ENCODE measurements at places on chromosomes 3 and 15.

GRCh38 chr15:40163657-40164416 is 3.0 kb downstream of the BUB1B start:
- DNase-seq = no peak

GRCh38 chr15:80898040-80898439 is 91.6 kb downstream of the MESD start:
- DNase-seq = no peak

DNA sequence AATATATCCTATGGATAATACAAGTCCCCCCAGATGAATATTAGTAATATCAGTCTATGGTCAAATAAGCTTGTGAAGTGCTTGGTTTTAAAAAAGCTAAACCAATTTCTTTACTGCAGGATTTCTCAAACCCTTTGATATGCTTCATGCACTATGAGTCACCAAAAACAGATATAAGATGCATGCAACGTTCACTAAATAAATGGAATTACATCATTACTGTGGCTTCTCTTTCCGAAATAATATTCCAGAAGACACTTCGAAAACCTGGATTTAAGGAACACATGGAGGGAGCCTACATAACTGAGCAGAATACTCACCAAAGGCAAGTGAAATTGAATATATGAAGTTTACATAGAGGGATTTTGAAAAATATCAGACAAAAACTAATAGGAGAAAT is 126.3 kb upstream of the ABI3BP start:
- no peak for DNase-seq

DNA sequence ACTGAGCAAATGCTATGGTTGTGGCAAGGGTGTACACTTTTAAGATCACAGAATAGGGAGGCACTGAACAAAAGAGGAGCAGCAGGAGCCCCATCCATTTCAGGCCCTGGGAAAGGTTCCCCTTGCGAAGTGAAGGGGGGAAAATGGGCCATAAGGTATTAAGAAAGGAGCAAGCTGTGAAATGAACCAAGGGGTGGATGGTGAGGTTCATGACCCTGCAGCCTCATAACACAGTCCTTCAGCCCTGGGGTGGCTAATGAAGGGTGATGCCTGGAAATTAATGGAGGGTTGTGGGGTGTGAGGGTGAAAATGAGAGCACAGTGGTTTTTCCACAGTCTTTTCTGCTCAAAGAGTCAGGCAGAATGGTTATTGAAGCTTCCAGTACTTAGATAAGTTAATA is 150.1 kb downstream of the PDZRN3 start:
- no peak for DNase-seq

DNA sequence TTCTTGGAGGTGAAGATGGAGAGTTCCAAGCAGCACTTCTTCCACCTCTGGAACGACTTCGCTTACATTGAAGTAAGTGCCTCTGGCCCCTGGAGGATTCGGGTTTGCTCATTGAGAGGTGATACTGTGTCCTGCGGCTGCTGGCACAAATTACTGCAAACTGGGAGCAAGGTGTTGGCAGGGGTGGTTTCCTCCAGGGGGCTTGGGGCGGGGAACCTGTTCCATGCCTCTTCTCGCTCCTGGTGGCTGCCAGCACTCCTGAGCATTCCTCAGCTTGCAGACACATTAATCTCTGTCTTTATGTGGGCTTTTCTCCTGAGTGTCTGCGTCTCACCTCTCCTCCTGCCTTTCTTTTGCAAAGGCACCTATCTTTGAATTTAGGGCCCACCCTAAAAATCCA is 47.4 kb downstream of the MESD start:
- DNase-seq = no peak

GRCh38 chr3:66023738-66024385 is 14.9 kb downstream of the MAGI1 start:
- no peak for DNase-seq

DNA sequence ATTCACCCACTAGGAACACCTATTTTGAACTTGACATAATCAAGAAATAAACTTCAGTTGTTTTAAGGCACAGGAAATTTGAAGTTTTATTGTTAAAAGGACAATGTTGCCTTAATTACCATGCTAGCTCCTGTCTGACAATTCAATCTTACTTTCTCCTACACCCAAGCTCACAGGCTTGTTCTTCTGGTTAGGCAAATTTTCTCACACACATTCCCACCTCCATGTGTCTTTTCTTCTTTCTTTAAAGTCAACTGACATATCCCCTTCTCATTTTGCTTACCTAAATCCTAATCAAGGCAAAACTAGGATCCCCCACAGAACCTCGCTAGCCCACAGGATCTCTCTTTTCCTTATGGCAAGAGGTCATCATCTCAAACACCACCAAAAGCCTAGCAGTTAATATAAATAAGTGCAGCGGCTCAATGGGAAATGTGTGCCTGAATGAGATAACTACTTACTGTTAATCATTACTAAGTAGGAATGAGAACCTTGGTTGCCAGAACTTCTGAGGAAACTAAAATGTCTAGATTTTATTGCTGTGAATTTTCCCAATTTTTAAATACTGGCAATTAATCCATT is 189.3 kb downstream of the PLCH1 start:
- no peak for DNase-seq

DNA sequence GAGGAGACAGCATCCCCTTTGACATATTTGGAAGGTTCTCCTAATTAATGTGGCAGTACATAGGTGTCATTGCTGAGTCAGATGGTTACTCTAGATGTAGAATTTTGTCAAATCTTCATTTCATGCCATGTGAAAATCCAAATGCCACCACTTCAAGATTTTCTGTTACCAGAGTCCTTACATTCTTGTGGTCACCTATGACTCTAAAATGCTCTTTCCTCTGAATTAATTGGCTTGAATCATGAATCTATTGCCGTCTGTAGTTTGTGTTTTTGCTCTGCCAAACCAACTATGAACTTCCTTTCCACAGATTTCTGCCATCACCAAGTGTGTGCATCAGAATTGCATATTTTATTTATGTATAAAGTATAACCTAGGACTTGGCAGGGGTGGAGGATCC is 269.4 kb upstream of the ZPLD1 start:
- no peak for DNase-seq

DNA sequence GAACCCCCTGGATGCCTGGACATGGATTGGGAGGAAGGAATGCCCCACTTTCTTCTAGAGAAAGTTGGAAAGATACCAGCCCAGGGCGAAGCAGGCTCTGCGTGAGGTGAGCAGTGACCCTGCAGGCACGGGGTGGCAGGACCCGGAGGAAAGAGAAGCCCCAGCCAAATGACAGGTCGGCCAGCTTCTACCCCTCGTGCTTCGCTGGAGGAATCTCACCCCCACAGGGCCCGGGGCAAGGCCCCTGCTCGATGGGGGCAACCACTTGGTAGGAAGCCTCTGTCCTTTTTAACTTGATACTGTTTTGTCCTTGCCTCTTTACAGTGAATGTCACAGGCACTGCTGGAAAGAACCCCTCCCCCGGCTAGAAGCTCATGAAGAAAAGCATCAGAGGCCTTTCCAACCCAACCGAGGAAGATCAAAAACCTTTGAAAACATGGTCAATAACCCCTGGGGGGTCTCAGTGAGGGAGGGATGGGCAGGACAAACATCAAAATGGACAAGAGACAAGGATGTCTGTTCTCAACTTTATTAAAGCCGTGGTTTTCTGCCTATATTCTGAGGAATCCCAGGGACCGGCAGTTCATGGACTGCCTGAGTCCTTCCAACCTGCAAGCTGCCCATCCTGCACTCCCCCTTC is 54.4 kb downstream of the SH3BP5 start:
- DNase-seq = no peak

DNA sequence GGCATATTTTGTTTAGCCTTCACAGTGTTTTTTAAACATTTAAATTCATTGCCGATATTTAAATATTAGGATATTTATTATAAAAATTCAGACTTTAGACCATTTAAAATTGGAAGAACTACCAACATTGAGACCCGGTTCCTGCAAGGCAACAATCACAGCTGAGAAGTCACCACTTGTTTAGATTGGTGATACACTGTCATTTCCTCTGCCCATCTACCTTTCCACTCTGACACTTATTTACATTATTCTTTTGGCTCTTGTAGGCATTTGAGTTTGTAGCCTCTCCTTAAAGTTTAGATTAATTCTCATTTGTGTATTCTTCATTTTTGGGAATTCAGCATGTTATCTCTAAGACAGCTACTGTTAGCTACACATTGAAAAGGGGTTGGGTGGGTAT is 10.3 kb upstream of the IL20RB start:
- no peak for DNase-seq

- DNase-seq = no peak
Measured at GRCh38 chr15:75069301-75069925, 46.0 kb downstream of the PPCDC start.

- DNase-seq = no peak
Measured at GRCh38 chr3:186366206-186366605, 4.2 kb upstream of the DGKG start.

All from HFF-Myc (cell line).